CD4-positive, alpha-beta T cell (primary cell): ENCODE measurements at places on chromosomes 3 and 15.

- no peak for DNase-seq
Measured at GRCh38 chr3:8450618-8451017, 51.0 kb upstream of the LMCD1 start.

DNA sequence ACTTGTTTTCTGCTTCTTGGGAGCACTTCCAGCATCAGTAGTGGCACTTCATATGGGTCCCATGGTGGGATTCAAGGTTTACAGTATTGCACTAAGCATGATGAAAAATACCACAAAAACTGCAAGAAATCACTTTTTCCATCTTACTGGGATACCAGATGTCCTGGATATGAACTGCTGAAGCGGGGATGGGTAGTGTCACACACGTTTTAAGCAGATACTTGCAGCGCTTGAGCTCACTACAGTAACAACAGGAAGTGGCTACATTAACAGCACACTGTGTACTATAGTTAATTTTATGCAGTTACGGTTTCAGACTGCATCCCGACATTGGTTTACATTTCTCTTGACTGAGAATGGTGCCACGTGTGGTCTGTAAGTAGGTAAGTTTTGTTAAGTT lies 3.5 kb upstream of the ISG20 start:
- no peak for DNase-seq

GRCh38 chr3:8506571-8507061 lies 5.0 kb downstream of the LMCD1 start:
- no peak for DNase-seq

DNA sequence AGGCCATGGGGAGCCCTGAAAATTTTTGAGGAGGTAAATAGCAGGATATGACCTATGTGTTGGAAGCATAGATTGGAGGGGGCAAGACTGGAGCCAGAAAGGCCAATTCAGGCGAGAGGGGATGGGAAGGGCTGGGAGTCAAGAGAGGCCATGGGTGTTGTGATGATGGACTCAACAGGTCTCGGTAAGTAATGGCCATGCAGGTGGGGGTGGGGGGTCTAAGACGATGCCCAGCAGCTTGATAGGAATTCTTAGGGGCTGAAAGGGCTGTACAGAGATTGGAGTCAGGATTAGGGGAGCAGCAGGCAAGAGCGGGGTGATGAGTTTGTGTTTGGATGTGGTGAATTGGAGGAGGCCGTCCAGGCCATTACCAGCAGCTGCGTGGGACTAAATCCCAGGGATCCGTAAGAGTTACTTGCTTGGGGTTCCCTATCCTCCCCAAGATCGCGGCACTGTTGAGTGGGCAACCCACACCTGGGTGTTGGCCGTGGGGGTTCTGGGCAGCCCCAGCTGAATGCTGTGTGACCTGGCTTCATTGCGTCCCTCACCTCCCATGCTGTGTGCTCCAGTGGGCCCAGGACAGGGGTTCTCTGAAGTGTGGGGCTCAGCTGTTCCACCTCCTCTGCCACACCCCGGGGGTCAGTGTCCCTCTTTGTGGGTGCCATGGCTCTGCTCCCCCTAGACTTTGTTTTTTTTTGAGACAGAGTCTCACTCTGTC lies 41.8 kb upstream of the CHRNB4 start:
- DNase-seq = no peak

- peak; percentile 55 for DNase-seq
Measured at GRCh38 chr15:38696109-38696727, 131.6 kb upstream of the RASGRP1 start.

GRCh38 chr3:197499427-197499826 lies 56.3 kb downstream of the BDH1 start:
- DNase-seq = no peak

DNA sequence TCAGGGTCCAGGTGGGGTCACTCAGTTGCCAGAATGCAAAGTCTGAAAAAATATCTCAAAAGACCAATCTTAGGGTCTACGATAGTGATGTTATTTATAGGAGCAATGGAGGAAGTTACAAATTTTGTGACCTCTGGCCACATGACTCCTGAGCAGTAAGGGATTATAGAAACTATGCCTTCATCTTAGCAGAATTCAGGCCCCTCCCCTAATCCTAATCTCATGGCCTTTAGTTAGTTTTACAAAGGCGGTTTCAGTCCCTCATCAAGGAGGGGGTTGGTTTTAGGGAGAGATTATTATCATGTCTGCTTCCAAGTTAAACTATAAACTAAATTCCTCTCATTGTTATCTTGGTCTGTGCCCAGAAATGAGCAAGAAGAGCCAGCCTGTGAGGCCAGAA lies 5.9 kb upstream of the DCP1A start:
- DNase-seq = no peak

DNA sequence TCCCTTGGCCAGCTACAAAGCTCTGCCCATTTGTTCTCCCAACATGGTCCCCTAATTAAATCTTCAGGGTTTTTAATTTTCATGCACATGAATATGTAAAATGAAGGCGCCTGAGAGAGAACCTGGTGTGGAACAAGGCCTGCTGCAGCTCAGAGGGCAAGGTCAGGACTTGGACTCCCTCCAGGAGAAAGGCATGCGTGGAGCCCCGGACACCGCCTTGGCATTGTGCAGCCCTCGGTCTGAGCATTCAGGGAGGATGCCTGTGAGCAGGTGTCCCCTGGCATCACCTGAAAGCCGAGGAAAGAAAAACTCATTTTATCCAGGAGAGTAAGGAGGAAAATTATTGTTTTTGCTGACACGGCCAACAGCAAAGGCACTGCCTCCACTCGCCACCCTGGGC lies 33.8 kb upstream of the EPHB1 start:
- DNase-seq = no peak

DNA sequence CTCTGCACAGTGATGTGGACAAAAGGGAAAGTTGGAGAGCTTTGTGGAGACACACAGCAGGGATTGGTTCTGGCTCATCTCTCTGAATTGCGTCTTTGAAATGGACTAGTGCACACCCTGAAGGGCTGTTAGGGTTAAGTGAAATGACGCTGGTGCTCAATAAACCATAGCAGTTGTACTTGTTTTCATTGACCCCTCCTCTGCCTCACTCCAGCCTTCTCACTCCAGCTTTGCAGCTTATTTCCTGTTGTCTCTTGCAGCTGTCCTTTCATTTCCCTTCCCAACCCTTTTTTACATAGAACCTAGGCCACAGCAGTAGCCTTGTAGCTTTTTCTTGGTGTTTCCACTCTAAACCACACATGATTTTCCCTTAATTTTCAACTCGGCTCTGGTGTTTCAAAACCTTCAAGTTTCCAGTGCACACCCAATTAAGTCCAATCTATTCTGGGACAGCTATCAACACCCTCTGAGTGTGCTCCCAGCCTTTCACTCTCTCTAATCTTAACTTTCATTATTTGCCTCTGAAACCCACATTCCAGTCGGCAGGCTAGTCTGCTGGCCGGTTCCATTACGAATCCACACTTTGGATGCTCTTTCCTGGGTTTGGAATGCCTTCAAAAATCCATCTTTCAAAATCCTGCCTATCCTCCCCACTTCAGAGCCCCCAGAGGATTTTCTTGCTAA lies 6.4 kb downstream of the C3orf52 start:
- DNase-seq = no peak

GRCh38 chr3:173913974-173914421 lies 516.5 kb downstream of the NLGN1 start:
- no peak for DNase-seq

DNA sequence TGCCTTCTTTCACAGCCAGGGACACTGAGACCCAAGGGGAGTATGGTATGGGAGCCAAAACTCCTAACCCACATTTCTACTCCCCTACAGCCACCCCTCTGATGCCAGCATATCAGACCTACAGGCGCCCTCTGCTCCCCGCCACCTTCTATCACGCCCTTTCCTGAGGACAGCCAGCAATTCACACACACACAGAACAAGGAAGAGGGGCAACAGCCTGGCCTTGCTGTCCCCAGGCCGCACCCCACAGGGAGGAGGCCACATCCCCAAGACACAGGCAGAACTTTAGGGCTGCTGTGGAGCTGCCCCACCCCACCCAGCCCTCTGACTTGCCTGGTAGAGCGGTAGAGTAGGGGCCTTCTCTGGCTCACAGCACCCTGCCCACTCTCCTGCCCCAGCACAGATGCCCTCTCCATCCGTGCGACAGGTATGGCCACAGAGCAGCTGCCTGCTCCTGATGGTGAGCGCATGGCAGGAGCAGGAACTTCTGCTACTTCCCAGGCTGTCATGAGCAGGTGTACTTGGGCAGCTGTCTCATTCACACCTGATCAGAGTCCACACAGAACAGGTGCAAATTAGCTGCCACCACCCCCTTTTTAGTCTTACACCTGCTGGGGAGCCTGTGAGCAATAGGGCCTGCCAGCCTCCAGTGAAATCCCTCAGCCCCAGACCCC lies 33.4 kb downstream of the CCDC33 start:
- DNase-seq = no peak

DNA sequence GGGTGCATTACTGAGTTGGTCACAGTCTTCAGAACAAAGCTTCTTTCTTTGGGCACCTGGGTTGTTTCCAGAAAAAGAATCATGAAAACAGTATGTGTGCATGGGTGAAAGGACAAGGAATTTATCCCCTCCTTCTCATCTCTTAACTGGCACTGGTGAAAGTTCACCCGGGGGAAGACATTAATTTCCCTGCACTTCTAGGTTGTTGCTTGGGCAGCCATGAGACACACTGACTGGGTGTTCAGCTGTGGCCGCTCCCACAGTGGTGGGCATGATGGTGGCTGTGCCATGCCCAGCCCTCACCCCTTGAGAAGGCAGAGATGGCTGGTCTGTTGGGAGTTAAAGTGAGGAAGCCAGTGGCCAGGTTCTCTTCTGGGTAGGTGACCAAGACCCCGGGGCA lies 16.6 kb upstream of the KY start:
- no peak for DNase-seq

GRCh38 chr3:169541528-169541927 lies 122.0 kb downstream of the MECOM start:
- no peak for DNase-seq

DNA sequence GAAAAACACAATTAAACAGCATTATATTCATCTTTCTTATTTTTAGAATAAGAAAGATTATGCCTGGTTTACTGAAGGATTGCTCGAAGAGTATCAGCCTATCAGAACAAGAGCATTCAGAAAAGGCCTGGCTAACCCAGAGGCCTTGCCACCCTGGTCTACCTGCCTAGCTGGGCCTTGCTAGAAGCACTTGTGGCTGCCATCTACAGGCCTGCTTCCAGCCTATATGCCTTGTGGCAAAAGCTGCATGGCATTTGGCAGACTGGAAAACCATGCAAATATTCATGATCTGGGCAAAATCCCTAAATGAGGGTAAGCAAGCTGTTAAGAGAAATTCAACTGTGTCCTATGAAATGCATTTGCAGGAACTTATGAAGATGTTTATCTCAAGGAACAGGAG lies 9.3 kb upstream of the ATP13A4 start:
- no peak for DNase-seq

DNA sequence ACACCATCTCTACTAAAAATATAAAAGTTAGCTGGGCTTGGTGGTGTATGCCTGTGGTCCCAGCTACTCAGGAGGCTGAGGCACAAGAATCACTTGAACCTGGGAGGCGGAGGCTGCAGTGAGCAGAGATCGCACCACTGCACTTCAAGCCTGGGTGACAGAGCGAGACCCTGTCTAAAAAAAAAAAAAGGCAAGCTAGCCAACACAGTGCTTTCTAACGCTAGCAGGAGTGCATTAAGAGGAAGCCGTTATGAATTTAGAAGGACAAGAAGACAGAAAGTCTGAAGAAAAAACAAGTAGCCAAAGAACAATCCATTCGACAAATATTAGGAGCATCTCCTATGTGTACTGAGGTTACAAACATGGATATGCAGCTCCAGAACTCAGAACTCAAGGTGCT lies 28.6 kb downstream of the BHLHE40 start:
- DNase-seq = no peak

DNA sequence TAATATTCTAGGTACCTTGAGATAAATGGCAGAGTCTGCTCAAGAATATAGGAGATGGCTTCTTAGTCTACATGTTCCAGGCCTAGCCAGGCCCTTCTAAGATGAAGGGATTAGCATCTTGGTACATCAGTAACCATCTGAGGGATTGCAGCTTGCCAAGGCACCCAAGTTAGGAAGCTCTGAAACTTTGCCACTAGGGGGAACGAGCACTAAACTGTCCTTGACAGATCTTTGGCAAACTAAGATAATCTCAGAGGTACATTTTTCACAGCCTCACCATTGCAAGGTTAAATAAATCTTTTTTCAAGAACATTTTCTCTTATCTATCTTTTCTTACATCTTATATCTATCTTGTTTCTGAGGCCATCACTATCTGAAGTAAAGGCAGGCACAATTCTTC lies 351.2 kb downstream of the RAP2B start:
- peak; percentile 2 for DNase-seq
